ENCODE measurements at places on chromosomes 2 and 18.

DNA sequence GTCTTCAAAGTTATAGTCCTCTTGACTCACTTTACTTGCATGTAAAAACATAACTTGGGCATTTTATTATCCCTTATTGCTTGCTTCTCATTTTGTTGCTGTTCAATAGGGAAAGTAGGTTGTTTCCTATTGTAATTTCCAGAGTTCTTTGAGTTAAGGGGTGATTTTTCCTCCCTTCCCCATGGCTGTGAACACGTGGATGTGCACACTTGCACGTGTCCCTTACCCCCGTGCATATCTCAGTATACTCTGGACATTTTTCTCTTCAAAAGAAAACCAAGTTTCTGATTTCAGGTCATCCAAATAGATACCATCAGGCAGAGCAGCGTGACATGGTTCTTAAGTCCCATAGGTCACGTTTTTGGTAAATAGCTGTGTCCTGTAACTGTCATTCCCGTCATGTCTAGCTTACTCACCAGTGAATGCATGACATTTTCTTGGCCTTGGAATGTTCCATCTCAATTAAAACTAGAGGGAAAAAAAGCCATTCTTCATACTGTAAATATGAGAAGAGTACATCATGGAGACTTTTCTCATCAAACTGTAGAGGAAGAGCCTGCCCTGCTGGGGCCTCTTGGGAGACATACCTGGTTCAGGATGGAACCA is 83.3 kb upstream of the KCNE4 start:
- no peak for DNase-seq

DNA sequence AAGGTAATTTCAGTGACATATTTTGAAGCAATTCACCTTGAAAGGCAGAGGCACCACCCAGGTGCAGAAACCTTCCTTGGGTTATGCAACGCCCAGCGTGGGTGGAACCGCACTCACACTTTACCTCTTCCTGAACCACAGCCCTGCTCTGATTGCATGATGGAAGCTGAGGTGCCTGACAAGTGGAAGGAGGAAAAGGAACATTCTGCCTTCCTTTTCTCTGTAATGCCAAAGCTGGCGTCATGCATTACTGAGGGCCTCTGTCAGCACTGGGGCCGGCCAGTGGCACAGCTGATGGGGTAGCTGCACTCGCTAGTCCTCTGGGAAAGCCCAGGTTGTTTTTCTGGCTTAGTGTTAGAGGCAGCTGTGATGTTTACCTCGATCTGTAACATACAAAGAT is 266.5 kb downstream of the NEDD4L start:
- DNase-seq: peak; percentile 20

DNA sequence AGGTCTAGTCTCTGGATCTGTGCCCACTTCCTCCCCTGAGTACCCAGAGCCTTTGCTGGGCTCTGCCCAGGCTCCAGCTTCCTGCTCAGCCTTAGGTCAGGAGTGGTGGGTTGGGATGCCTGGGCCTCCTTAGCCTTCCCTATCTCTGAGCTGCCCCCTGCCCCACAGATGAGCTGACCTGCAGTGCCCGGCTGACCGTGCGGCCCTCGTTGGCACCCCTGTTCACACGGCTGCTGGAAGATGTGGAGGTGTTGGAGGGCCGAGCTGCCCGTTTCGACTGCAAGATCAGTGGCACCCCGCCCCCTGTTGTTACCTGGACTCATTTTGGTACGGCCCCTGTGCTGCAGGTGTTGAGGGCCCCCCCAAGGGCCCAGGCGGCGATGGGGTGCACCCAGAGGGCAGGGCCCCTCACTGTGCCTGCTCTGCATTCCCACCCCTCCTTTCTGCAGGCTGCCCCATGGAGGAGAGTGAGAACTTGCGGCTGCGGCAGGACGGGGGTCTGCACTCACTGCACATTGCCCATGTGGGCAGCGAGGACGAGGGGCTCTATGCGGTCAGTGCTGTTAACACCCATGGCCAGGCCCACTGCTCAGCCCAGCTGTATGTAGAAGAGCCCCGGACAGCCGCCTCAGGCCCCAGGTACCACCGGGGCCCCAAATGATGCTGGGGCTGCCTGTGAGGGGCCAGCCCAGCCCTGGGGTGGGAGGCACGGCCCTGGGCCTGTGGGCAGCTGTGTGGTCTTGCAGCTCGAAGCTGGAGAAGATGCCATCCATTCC is 30.1 kb upstream of the GMPPA start:
- DNase-seq: no peak

GRCh38 chr18:78580835-78581339 is 398.7 kb upstream of the SALL3 start:
- no peak for DNase-seq

GRCh38 chr18:37476182-37476581 is 89.4 kb downstream of the CELF4 start:
- DNase-seq: no peak

GRCh38 chr2:75180476-75180875 is 18.8 kb downstream of the TACR1 start:
- DNase-seq: no peak

GRCh38 chr2:180722551-180723239 is 257.7 kb upstream of the UBE2E3 start:
- DNase-seq: no peak

DNA sequence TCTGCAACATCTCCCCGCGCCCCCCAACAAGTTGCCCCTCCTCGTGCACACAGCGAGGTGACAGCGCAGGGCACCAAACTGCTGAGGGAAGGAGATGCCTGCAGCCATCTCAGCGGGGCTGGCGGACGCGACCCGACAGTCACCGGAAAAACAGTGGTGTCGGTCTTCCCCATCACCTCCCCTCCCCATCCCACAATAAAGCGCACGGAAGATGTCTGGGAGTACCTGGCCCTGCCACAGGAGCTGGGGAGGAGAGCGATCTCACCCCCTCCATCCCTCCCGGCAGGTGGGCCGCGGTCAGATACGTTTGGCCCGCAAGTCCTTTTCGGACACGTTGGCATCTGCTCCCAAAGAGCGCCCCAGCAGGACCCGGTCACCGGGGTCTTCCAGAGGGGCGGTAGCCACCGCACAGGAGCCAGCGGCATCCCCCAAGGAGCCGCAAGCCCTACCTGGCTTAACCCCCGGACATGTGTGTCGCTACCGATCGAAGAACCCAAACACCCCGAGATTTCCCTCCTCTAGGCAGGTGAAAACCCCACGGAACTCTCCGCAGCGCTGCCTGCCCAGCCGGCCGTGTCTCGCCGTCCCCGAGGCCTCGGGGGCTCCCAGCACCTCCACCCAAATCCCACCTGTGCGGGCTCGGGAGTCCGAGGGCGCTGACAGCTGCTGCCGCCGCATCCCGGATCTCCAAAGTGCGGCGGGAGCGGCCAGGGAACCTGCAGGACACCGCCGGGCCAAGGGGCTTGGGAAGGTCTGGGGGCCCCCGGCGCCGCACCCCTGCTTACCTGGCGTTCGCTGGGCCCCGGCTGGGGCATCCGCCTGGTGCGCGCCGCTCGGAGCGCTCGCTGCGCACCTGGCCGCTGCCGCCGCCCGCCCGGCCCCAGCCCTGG is 657 bp downstream of the ATP8B1 start:
- DNase-seq: no peak

DNA sequence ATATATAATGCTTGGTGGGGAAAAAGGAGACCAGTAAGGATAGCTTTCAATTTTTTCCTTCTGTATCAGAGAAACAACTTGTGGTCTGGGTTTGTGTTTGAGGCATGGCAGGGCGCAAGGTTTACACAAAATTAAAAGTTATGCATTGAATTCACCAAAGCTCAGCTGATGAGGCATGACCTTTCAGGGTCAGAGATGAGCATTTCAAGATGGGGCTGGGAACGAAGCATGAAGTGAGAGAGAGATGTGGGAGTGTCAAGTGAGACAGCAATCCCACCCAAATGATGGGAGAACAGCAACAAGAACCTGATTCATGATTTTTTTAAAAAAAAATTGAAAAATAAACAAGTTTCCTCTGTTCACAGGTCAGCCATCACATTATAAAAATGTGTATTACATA is 4.9 kb downstream of the GPR55 start:
- DNase-seq: no peak

DNA sequence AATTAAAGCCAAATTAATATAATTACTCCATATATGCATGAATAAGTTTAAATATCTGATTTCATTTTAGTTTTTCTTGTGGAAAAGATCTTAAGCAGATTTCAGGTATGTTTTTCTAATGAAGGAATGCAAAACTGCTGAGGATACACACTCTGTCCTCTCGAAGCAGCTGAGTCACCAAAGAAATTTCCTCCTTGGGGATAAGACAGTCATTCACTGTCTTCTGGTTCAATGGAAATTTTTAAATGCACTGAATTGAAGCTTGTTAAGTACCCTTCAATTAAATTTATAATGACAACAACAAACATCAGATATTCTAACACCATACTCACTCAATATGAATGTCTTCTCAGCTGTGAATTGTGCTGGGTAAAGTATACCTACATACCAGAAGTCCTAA is 101.5 kb upstream of the DNER start:
- DNase-seq: no peak

DNA sequence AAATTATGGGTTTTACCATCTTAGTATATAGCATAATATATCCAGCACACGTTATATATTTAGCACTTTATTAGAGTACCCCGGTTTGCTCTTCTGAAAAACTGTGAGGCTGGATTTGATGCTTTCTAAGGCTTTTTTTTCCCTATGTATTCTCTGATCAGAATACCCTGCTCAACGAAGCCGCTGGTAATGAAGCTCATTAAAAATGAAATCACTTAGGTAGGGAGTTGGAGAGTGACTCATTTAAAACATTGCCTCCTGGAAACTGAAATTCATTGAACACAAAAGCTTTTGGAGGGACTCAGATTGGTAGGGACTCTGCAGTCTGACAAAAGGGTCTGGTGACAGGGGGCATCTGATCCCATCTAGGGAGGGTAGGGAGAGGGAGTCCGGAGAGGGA is 365.4 kb upstream of the MEX3C start:
- no peak for DNase-seq

DNA sequence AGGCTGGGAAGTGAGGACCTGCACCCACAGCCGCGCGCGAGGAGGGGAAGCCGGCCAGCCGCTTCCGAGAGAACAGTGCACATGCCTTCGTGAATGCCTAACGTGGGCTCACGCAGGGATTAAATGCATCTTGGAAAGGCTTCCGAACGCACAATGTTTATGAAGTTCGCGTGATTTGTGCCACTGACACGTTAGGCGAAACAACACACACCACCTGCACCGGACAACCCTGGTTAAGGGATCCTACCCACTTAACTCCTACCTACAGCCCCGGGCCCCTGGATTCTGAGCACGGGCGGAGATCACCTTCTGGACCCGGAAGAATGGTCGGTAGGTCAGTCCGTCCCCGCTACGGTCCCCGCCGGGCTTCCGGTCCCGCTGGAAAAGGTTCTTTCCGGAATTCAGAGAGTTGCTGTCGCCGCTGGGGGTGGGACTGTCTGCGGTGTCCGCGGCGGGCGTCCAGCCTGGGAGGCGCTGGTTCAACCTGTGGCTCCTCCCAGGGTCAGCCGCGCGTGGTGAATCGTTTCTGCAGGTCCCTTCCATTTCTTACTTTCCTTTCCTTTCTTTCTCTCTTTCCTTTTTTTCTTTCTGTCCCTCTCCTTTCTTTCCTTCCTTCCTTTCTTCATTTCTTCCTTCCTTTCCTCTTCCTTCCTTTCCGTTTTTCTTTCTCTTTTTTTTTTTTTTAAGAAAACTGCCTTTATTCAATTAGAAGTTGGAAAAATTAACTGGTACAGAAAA is at the start of gene MTIF2:
Gene MTIF2 (minus strand): TSS at position 325 of the 738 bp plus-strand sequence. CDS start 5,373 bp downstream, outside the sequence.
- DNase-seq: peak; percentile 75

- DNase-seq: no peak
Observed at GRCh38 chr2:196980473-196980872, 54.0 kb upstream of the PGAP1 start.

GRCh38 chr2:69306822-69307578 is 80.0 kb downstream of the GFPT1 start:
- DNase-seq: peak; percentile 36

DNA sequence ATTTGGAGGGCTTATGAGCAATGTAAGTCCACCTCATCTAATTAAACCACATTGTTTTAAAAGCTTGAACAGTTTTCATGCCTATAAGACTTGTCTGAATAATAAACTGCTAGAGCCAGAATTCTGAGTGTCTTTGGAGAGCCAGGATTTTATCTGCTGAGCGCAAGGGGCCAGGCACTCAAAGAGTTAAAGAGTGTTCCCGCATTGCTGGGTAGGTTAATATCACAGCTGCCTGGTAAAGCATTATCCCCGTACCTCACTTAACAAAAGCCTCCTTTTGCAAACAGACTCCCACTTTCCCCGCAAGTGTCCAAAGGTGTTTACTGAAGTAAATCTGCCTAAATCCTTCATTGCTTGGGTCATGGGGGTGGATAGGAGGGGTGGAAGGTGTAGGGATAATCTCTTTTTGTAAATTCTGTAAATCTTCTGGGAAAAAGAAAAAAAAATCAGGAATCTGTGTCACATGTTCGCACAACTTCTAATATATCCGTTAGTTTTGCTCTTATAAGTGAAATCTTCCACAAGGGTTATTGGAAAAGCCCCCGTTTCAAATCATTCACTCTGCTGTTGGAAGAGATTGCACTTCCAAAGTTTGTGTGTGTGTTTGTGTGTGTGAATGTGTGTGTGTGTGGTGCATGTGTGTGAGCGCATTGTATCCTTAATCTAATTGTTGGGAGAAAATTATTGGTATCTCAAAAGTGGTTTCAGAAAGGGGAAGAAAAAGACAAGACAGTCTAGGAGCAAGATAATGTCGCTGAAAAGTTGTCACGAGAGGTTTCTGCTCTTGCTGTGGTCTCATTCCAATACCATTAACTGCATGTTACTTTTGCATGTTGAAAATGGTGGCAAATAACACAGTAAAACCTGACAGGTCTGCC is 10.7 kb downstream of the ZEB2 start:
- no peak for DNase-seq

GRCh38 chr2:234917211-234917975 is 34.4 kb upstream of the SH3BP4 start:
- DNase-seq: no peak

DNA sequence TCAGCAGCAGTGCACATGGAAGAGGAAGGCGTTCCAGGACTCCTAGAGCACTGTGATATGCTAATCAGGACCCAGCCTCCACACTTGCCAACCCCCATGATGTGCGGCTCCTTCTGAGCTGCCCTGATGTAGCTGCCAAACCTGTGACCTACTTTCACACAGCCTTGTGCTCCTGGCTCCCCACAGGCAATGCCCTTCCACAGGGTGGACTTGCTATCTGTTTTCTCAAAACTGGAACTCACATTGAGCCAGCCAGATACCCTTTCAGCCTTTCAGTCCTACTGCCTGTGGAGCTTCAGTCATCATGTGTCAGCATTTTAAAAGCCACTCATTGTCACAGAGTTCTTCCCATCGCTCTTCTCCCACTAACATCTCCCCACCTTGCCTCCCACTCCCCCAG is 181.6 kb downstream of the AFF3 start:
- DNase-seq: no peak

Measured in stimulated activated CD8-positive, alpha-beta memory T cell treated with anti-CD3 and anti-CD28 coated beads, Interleukin-2, amount 100 ng/mL, for 1 hour (primary cell).